Natural killer cell (primary cell): ENCODE measurements at places on chromosomes 2 and 18. TPM values are rescaled to one million over a fixed set of nuclear protein-coding genes. Genes with fewer than 3 reads are reported as not detected.

GRCh38 chr18:9695605-9696004, 12.5 kb upstream of the RAB31 start:
- DNase-seq = no peak

DNA sequence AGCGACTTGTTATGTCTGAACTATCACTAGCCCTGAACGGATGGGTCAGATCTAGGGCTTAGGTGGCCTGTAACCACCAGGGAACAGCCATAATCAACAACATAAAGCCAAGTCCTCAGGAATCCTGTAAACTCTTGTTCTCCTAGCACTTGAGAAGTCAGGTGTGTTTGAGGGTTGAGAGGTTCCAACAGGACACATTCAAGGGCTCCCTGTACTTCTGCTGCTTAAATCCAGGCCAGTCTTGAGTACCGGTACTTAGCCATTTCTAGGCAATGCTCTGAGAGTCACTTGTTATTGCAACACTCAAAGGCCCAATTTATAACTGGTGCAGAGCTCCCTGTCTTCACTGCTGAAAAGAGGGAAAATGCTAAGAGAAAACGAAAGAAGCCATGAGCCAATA, 21.6 kb upstream of the SLC40A1 start:
- no peak for DNase-seq

DNA sequence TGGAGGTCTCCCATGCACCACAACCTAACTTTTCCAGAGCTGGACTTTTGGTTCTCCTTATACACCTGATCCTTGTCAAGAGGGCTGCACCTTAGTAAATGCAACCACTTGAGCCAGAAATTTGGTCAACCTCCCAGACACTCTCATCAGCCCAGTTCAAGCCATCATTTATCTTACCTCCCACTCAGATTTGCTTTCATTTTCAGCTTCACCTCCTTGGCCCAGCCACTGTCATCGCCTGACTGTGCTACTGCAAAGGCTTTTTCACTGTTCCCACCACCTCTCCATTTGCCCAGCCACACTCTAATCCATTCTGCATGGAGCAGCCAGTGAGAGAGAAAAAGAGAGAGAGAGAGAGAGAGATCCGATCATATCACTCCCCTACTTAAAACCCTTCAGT, 112.4 kb upstream of the DDX18 start:
- DNase-seq = no peak

- no peak for DNase-seq
Measured at GRCh38 chr2:10054424-10054823, 11.1 kb downstream of the KLF11 start.

GRCh38 chr18:31197676-31198075, 35.0 kb upstream of the DSC1 start:
- DNase-seq = no peak

DNA sequence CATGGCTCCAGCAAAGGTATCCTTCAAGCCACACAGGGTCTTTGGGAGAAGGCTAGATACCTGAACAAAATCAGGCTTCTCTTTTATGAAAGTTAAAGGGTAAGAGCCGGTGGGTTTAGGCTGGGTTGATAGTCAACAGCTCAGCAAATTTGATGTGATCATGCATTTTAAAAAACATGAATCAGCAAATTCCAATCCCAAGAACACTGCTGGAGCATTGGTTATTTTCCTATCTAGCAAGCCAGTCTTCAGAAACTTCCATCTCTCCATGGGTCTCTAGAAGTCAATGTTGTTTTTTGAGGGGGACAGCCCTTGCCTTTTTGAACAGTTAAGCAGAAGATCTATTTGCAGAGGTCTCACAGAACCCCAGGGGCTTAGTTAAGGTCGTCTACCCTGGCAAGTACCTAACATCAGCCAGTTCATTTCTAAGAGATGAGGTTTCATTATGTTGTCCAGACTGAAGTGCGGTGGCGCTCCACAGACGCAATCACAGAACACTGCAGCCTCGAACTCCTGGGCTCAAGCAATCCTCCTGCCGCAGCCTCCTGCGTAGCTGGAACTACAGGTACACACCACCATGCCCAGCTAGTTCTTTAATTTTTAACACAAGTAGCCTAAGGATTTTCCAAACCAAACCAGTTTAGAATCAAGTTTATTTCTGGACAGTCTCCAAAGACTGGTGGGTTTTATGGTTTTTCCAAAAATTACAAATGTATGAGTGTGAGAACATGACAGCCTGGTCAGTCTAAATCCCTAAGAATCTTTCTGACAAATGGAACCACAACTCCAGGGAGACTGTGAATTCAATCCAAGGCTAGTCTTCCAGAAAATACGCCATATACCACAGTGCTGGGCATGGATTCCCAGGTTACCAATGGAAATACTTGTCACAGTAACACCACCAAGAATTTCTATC, 4.1 kb upstream of the ZCCHC2 start:
- DNase-seq = no peak

GRCh38 chr2:112756207-112756606, 8.2 kb downstream of the CKAP2L start:
- DNase-seq = no peak

GRCh38 chr2:80242355-80242910, 62.1 kb downstream of the LRRTM1 start:
- DNase-seq = no peak

- no peak for DNase-seq
Measured at GRCh38 chr2:88131201-88131998, 3.5 kb upstream of the FABP1 start.

- no peak for DNase-seq
Measured at GRCh38 chr2:146818122-146818521, 1026.7 kb upstream of the ACVR2A start.

- DNase-seq = no peak
Measured at GRCh38 chr18:66136039-66136438, 385.2 kb downstream of the CDH7 start.

GRCh38 chr2:8334866-8335325, 347.0 kb upstream of the ID2 start:
- DNase-seq = no peak

GRCh38 chr2:43538034-43538670, 57.7 kb downstream of the THADA start:
- no peak for DNase-seq

- DNase-seq = peak; percentile 33
Measured at GRCh38 chr2:106159866-106160785, 34.0 kb downstream of the UXS1 start.

GRCh38 chr2:237500681-237501424, 13.8 kb downstream of the MLPH start:
- DNase-seq = no peak

- DNase-seq = no peak
Measured at GRCh38 chr2:215137741-215138340, 585 bp downstream of the ABCA12 start.

GRCh38 chr18:76515576-76515975, 20.5 kb upstream of the ZNF516 start:
- DNase-seq = no peak

GRCh38 chr18:76824145-76824676, 1.9 kb downstream of the ZNF236 start:
- no peak for DNase-seq

GRCh38 chr18:51092117-51092516, 62.1 kb downstream of the SMAD4 start:
- no peak for DNase-seq

- DNase-seq = no peak
Measured at GRCh38 chr2:206863196-206863595, 76.1 kb upstream of the CPO start.

DNA sequence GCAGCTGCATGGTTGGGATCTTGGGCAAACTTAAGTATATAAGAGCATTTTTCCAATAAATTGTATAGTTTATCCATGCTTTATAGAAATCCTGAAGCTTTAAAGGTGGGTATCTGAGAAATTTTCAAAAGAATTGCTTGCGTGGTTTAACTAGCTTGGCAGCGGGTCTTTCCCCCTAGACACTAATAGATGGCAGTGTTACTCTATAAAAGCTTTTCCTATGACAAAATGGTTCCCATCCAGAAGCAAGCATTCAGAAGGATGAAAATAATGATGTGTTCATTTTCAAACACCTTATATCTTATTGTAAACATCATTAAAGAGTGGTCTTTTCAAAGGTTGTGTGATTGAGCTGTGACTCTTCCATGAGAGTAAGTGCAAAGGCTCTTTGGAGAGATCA, 45.9 kb downstream of the KDM3A start:
- no peak for DNase-seq

DNA sequence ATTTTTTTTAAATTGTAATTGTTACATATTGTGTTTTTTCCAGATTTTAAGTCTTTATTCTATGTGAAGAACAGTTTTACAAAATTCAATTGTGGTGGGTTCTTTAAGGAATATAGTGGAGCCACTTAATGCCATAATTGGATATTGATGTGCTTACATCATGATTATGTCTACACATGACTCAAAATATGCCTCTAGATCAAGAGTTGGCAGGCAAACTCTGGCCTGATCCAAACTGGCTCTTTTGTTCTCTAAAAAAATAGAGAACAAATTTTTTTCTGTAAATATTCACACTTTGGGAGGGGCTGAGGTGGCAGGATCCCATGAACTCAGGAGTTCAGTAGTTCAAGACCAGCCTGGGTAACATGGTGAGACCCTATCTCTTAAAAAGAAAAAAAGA, 8.3 kb downstream of the EHBP1 start:
- DNase-seq = no peak

The CDKL4 gene
- not detected for total RNA-seq

The NFU1 gene
- total RNA-seq = 23.6 TPM

The LDLRAD4 gene
- 29.2 TPM for total RNA-seq

The ALPI gene
- total RNA-seq = not detected

The CFAP65 gene
- total RNA-seq = not detected

The APLF gene
- 3.8 TPM for total RNA-seq

The LOXHD1 gene
- total RNA-seq = 0.11 TPM

The TDRD15 gene
- 0.21 TPM for total RNA-seq

The DSEL gene
- 0.12 TPM for total RNA-seq

The ACTG2 gene
- not detected for total RNA-seq

The LIMS4 gene
- 0.40 TPM for total RNA-seq
